ENCODE measurements at places on chromosomes 16 and 17.

DNA sequence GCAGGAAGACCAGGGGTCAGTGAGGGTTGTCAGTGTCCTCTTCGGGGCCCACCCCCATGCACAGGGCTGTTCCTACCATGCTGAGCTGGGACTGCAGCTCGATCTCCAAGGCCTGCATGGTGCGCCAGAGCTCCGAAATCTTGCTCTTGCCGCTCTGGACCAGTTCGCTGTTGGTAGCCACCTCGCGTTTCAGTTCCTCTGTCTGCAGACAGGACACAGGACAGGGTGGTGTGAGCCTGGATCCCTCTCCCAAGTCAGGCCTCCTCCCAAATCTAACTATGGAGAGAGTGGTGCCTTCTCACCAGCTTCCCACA is 90.9 kb downstream of the GOSR1 start:
- DNase-seq: no peak

- DNase-seq: no peak
Observed at GRCh38 chr17:14882131-14882530, 383.0 kb downstream of the PMP22 start.

GRCh38 chr16:47043200-47043599 is 69.7 kb upstream of the DNAJA2 start:
- no peak for DNase-seq

DNA sequence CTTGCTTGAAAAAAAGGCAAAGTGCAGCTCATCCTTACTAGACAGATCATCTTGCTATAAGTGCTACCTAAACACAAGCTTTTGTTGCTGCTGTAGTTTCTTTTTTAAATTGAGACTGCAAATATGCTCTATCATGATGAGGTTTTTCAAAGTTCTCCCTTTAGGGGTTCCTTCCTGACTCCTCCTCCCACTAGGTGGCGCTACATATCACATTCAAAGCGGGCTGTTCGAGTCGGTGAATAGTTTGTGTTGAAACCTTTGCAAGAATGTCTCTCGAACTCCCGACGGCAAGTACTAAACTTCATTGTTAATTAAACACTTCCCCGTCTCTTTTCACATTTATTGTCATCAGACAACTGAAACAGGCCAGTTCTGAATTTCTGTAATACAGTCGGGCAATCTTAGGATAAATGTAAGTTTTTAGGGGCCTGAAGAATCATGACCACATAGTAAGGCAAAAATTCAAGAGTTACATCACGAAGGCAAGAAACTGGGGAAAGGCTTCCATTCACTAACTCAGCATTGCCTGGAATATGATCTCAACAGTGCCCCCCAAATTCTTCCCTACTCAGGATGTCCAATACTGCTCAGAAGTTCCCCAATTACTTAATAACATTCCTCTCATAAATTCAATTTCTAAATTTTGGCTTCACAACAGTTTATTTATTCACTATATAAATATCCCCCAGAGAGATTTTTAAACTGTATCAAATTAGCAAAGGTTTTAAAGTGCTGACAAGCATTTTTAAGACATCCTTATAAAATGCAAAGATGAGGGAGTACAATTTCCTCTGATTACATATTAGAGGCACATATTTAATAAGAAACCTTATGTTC is 6.7 kb downstream of the HS3ST3A1 start:
- DNase-seq: peak; percentile 32

- DNase-seq: no peak
Observed at GRCh38 chr16:67884-68789, 4.3 kb downstream of the RHBDF1 start.

- DNase-seq: peak; percentile 28
Observed at GRCh38 chr17:62652251-62653001, 25.0 kb downstream of the MRC2 start.

DNA sequence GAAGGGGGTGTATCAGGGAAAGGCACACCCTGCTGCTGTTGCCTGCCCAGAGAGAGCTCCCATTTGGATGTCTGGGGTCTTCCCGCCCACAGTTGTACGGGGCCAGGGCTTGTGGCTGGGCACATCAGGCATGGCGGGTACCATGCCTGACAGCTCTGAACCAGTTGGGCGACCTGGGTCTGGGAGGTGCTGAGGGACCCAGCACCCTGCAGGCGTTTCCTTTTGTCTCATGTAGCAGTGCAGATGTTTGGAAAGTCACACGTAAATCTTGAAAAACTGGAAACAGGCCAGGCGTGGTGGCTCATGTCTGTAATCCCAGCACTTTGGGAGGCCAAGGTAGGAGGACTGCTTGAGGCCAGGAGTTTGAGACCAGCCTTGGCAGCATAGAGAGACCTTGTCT is 8.4 kb upstream of the JPT2 start:
- no peak for DNase-seq

DNA sequence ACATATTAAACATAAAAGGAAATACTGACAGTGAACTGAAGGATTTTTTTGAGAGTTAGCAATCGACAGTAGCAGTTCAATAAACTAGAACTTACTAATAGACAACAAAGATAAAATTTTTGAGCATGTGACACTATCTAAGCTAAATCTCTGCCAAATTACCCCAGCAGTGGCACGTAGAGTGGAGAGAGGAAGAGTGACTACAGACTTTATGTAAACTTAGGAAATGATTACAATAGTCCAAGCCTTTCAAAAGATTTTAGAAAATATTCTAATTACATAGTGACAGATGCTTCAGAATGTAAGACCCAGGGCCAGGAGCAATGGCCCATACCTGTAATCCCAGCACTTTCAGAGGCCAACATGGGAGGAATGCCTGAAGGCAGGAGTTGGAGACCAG is 52.4 kb downstream of the CFDP1 start:
- no peak for DNase-seq

GRCh38 chr17:82388922-82389283 is 17.3 kb downstream of the UTS2R start:
- DNase-seq: no peak

- no peak for DNase-seq
Observed at GRCh38 chr16:64132190-64132589, 989.7 kb downstream of the CDH11 start.

DNA sequence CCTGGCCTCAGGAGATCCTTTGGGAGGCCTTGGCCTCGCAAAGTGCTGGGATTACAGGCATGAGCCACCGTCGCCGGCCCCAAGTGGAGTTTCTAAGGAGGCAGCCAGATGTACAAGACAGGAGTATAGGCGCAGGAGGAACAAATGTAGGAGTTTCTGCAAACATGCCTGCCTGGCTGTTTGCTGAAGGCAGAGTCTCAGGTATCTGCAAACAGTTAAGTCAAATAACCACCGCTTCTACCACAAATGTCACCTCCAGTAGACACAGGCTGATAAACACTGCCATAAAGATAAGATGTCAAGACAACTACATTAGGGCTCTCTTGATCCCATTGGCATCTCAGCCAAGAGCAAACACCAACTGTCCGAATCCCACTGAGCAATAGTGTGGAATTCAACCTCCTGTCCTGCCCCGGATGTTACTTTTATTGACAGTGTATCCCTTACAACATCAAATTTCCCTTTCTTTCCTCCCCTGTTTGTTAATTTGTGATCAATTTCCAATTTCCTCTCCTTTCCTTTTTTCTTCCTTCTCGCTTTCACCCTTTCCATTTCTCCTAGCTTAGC is 5.6 kb upstream of the COG1 start:
- DNase-seq: no peak

DNA sequence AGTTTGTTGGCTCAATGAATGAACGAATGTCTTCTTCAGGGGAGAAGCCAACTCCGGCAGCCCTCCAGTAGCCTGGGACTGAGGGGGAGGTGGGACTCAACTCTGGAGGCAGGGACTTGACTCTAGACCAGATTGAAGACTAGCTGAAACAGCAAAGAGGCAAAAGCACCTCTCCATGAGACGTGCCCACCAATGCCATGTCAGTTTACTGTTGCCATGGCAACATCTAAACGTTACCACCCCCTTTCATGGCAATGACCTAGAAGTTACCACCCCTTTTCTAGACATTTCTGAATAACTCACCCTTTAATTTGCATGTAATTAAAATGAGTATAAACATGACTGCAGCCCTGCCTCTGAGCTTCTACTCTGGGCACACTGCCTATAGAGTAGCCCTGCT is 91.8 kb downstream of the ASIC2 start:
- DNase-seq: no peak

DNA sequence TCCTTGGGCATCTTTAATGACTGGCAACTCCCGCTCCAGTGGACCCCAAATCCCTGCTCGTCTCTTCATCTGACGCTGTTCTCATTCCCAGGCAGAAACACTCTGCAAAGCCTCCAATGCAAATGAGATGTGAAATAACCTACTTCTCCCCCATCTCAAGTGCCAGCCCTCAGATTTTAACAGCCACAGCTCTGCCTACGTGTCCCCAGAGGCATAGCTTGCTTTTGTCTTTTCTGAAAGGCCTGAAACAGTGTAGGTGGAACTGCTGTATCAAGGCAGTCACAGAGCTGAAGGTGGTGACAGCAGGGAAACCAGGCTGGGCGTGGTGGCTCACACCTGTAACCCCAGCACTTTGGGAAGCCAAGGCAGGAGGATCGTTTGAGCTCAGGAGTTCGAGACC is 14.7 kb downstream of the RPH3AL start:
- no peak for DNase-seq

GRCh38 chr16:85483424-85483823 is 129.7 kb upstream of the GSE1 start:
- no peak for DNase-seq

DNA sequence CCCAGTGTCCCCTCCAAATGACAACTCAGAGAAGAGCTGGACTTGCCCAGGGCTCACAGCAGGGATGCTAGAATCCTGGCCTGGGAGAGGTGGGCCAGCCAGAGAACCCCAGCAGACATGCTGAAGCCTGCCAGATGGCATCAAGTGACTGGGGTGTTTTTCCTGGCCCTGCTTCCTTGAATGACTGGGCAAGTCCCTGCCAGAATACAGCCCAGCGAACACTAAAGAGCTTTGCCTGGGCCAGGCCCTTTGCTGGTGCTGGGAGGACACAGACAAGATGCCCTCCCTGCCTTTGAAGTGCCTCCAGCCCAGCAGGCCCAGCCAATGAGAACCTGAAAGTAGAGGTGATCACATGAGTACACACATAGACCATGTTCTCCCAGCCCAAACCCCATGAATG is 11.5 kb downstream of the ZNF319 start:
- DNase-seq: no peak

GRCh38 chr17:48611213-48611612 is 396 bp upstream of the HOXB7 start:
- no peak for DNase-seq

GRCh38 chr16:75099075-75099667 is 17.4 kb downstream of the LDHD start:
- DNase-seq: no peak

DNA sequence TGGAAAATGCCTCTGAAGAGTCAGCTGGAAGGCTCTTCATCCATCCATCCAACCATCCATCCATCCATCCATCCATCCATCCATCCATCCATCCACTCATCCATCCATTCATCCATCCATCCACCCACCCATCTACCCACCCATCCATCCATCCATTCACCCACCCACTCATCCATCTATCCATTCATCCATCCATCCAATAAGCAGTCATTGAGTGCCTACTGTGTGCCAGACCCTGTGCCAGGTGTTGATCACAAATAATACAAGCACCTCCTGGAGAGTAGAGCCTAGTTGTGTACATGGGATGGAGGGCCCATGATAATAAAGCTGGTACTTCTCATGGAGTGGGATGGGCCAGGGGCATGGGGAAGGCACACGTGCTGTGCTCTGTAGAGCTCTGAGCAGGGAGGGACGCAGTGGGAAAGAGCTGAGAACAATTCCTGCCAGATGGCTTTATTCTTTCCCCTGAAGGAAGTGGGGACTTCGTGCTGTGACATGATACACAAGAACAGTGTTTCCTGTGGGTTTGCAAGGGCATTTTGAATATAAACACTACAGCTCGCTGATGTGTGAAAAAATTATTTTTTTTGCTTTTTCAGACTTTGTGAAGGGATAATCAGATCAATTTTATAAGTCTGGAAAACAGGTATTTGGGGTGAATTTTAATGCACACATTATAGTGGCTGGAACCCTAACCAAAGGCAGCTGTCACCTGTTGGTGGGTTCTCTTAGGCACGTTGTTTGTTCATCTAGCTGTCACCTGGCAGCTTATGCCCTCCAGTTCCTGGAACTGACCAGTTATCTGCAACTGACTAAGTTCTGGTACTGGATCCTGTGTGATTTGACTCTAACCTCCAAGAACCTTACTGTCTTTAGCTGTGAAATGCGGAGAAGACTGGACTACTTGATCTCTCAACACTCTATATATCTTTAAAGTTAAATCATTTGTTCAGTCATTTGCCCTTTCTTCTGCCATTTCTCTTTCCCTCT is 61.3 kb downstream of the PRKCB start:
- DNase-seq: no peak

GRCh38 chr17:31413874-31414549 is 22.5 kb downstream of the RAB11FIP4 start:
- no peak for DNase-seq

- DNase-seq: no peak
Observed at GRCh38 chr16:68506331-68507053, 32.6 kb upstream of the ZFP90 start.

- no peak for DNase-seq
Observed at GRCh38 chr17:72463287-72464102, 342.7 kb downstream of the SOX9 start.

- peak; percentile 58 for DNase-seq
Observed at GRCh38 chr17:17641621-17642409, 39.4 kb upstream of the RAI1 start.

- no peak for DNase-seq
Observed at GRCh38 chr16:5865236-5865635, 767.6 kb upstream of the EEF2KMT start.

- DNase-seq: no peak
Observed at GRCh38 chr17:50884439-50885311, 18.5 kb upstream of the TOB1 start.

DNA sequence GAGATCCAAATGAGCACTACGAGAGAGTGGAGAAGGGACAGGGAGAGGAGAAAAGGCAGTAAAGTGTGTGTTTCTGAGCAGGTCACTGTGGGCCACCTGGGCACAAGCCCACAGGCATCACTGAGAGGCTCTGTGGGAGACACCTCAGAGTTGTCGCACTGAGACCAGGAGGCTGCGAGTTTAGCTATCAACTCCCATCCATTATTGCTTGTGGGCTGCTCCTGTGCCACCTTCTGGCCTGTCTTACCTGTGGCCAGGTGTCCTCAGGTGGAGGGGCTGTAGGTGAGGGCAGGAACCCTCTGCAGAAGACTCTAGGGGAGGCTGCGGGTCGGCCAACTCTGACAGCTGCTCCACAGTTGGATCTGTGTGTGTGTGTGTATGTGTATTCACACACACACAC is 2.5 kb upstream of the PRR29 start:
- DNase-seq: no peak

- DNase-seq: no peak
Observed at GRCh38 chr16:49085686-49086085, 196.0 kb downstream of the CBLN1 start.
